ENCODE measurements at places on chromosomes 12 and 14.

DNA sequence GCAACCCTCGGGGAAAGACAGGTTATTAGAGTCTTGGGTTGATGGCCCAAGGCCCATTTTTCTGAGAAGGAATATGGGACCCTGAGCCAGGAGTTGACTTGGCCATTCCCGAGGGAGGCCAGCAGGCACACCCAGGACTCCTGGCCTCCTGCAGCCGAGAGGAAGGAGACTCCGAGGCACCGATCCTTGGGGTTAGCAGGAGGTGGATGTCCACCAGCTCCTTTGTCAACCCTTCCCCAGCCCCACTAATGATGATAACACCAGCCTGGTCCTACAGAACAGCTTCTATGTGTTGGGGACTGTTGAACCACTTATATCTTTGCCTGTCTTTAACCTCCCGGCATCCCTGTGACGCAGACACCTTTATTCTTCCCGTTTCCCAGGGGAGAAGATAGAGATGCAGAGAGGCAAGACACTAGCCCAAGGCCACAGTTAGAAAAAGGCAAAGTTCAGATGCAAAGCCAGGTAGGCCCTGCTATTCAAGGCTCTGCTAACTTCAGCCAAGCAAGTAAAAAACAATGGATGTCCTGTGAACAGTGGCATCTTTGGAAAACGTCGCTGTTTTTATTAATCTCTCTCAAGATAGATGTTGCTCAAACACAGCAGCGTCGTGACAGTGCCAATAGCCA is 767.3 kb upstream of the TBX3 start:
- DNase-seq = no peak

DNA sequence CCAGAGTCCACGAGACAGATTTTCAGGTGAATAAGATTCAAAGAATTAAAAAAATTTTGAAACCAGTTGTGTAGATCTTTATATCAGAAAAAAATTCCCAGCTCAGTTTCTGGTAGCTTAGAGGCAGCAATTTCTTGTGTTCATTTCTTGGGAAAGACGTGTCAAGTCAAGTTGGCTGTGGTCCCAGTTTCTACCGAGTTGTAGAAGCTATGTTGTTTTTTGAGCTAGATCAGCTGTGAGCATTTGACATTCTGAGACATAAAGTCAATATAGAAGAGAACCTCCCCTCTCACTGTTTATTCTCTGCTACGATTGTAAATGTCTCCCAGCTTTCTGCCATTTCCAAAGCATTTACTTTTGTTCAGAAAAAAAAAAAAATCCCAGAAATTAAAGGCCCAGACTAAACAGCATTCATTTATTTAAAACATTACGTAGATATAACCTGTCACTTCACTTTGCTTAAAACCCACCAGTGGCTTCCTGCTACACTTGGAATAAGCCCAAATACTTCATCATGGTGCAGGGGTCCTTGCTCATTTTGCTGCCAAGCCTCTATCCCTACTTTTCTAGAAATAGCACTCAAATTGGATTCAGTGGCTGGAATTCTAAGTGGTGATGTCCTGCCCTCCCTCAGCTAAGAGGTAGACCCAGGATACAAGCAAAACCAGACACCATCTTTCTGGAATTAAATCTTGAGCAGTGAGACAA is 20.6 kb upstream of the PYGL start:
- no peak for DNase-seq

GRCh38 chr14:103149351-103150237 is 26.3 kb downstream of the TNFAIP2 start:
- DNase-seq = no peak

DNA sequence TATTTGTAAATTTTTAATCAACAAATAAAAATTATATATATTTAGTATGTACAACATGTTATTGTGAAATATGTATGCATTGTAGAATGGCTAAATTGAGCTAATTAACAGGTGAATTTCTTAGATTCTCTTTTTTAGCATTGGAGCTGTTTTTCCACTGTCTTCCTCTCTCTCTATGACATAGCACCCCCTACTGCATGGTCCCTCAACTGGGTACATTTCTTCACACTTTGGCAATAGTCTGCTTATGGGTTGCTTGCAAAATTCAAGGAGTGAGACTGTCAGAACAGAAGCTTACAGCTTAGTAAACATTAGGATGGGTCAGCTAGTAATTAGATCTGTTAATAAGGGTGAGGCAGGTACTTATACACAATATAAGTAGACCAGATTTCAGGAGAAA is 658.5 kb upstream of the MGAT4C start:
- DNase-seq = no peak

GRCh38 chr14:80493620-80494019 is 282.3 kb upstream of the DIO2 start:
- no peak for DNase-seq

GRCh38 chr14:62558451-62558850 is 486.8 kb downstream of the KCNH5 start:
- DNase-seq = no peak

Measured in cortex of kidney (tissue), 1 donor.